Ammon's horn (tissue), 1 donor: ENCODE measurements at places on chromosomes 3 and 15.

DNA sequence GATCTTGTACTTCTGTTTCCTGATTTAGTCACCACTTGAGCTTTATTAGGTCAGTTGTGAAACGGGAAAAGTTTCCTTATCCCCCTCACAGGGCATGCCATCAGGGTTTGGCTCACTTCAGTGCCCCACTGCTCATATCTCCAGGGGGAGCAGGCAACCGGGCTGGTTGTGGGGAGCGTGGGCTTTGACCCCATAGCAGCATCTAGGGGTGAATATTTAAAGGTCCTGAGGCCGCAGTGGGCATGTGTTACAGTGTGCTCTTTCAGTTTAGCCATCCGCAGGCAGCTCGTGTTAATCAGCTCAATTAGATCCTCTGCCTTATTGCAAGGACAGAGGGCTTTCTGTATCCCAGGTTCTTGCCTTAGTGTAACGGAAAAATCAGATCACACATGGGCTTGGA is 71.9 kb downstream of the MRPL46 start:
- DNase-seq: no peak

- DNase-seq: no peak
Observed at GRCh38 chr15:100216182-100216581, 125.6 kb downstream of the ADAMTS17 start.

DNA sequence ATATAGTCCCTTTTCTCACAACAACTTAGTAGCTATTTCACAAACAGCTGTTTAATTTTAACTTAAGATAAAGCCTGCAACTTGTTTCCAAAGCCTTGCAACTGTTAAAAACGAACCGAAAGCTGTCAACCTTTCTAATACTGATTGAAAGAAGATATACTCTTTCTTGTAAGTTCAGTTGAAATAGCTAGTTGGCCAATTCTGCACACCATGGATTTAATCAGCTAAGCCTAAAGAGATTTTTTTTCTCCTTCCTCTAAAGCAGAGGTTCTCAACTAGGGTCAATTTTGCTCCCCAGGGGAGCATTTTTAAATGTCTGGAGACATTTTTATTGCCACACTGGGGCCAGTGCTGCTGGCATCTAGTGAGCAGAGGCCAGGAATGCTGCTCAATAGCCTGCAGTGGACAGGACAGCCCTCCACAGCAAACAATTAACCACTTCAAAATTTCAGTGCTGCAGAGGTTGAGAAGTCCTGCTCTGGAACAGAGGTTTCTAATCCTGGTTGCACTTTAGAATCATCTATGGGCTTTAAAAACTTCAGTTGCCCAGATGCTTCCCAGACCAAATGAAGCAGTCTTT is 26.2 kb downstream of the MINDY4B start:
- no peak for DNase-seq

DNA sequence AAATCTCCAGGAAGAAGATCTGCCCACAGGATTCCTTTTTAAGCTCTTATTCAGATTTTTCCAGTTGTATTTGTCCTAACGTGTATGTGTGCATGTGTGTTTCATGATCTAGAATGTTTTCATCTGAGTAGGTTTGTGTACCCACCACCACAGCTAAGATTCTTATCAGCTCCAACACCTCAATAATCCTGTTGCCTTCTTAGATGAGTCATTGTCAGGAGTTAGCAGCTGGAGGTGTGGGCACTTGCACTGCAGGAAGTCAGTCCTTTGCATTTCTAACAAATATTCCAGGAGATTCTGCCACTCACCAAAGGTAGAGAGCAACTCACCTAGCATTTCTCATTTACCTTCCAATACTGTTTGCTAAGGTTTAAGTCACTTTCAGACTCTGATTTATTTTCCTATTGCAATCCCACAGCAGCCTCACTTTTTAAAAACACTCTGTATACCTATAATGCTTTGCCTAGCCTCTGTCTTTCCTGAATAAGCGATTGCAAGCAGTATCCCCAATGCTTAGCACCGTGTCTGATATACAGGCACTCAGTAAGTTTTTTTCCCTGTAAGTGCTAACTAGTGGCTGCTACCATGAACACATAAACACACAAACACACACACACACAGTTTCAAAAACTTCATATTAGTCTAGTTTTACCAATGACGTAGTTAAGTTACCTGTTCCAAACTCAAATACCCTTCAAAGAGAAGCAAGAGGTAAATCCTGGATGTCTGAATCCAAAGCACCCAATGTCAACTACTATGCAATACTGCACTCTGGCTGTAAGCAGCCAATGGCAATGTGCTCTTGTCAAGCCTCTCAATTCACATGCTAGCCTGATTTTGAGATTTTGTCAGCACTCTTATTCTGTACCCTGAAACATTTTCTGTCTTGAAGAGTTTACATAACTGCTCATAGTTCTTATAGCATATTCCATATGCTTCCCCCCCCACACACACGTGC is 713.5 kb upstream of the LMCD1 start:
- DNase-seq: peak; percentile 5

DNA sequence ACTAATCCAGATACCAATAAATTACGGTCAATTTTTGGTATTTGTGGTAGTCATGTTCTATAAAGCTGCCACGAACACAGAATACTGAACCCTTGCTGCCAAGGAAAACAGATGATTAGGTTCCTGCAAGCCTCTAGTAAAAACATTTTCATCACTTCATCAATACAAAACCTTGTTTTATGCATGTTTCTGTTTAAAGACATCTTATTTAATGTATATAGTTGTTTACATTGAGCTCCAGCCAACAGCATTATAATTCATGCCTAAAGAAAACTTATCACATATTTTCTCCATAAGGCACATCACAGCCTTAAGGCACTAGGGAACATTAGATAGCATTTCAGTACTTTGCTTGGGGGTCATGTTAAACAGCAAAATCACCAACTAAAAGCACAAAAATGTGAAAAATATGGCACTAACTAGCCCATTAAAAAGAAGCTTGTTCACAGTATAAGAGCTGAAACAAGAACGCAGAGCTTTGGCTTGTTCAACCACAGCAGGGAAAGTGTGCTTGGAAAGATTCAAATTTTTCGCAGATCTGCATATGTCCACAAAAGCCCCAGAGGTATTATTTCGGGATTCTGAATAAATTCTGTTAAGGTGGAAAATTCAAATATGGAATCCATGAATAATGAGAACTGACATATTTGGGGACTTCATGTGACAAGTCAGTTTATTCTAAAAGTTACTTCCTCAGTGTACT is 27.7 kb downstream of the POLQ start:
- no peak for DNase-seq

GRCh38 chr3:132787616-132788300 is 65.5 kb upstream of the NPHP3 start:
- DNase-seq: no peak
